ENCODE measurements at places on chromosomes 5 and 9.

GRCh38 chr5:124576848-124577409 is 169.5 kb downstream of the ZNF608 start:
- no peak for DNase-seq

DNA sequence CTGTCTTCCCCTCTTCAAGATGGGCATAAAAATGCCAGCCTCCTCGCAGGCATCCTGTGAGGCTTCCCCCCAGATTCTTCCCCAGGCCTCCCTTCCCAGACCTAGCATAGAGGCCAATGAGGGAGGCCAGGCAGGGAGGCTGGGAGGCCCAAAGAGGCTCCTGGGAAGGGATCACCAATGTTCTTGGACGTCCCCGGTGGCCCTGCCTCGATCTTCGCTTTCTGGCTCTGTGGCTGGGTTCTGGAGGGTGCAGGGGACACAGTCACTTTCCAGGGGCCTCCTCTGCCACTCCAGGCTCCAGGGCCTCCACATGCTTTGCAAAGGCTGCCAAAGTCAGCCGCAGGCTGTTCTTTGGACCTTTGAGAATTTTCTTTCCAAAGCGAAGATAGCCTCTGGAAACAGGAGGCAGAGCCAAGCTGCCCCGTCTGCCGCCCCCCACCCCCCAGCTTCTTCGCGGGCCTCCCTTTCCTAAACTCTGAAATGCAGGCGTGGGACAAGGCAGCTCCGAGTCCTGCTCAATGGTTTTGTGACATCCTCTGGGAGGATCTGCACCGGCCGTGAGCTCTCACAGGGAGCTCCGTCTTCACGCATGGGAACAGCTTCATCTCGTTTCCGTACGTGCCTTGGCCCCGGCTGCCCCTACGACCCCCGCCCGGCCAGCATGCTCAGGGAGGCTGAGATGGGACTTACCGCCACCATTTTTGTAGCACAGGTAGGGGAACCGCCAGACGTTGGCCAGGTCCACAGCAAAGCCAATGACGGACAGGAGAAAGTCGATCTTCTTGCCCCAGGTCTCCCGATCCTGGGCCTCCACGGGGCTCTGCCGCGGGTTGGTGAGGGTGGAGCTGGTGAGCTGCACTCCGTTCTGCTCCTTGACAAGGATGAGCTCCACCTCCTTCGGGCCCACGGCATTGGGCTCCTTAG is 2.8 kb downstream of the SLC6A3 start:
- no peak for DNase-seq

- no peak for DNase-seq
These were observed 4.3 kb downstream of the SPINK4 start for GRCh38 chr9:33244137-33244784.

- no peak for DNase-seq
These were observed 4.8 kb downstream of the HBEGF start for GRCh38 chr5:140341591-140341990.

GRCh38 chr5:90598293-90598692 is 39.7 kb downstream of the ADGRV1 start:
- no peak for DNase-seq

- DNase-seq: no peak
These were observed 4.8 kb downstream of the GLIPR2 start for GRCh38 chr9:36141288-36141687.

GRCh38 chr5:71013575-71013974 is 11.6 kb downstream of the NAIP start:
- DNase-seq: no peak

DNA sequence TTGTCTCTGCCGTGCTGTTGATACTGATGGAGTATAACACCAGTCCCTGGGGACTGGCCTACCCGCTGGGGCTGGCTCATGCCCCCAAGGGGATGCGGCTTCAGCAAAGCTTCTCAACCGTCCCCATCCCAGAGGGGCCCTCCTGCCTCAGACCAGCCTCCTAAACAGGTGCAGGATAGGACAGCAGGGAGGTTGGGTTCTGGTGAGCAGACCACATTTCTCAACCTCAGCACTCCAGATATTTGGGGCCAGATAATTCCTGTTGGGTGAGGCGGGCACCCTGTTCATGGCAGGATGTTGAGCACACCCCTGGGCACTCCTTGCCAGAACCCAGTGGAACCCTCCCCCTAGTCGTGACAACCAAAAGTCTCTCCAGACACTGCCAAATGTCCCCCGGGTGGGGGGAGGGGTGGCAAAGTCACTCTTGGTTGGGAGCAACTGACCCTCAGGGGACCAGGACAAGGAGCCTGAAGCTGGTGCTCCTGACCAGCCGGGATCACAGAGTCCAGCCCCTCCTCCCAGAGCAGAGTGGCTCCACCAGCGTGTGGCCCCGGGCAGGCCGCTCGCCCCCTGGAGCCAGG is 107.8 kb downstream of the ZNF354C start:
- DNase-seq: no peak

- DNase-seq: no peak
These were observed 470.3 kb downstream of the ARHGEF28 start for GRCh38 chr5:74096325-74096724.

GRCh38 chr9:133273098-133273497 is 1.9 kb downstream of the ABO start:
- no peak for DNase-seq

DNA sequence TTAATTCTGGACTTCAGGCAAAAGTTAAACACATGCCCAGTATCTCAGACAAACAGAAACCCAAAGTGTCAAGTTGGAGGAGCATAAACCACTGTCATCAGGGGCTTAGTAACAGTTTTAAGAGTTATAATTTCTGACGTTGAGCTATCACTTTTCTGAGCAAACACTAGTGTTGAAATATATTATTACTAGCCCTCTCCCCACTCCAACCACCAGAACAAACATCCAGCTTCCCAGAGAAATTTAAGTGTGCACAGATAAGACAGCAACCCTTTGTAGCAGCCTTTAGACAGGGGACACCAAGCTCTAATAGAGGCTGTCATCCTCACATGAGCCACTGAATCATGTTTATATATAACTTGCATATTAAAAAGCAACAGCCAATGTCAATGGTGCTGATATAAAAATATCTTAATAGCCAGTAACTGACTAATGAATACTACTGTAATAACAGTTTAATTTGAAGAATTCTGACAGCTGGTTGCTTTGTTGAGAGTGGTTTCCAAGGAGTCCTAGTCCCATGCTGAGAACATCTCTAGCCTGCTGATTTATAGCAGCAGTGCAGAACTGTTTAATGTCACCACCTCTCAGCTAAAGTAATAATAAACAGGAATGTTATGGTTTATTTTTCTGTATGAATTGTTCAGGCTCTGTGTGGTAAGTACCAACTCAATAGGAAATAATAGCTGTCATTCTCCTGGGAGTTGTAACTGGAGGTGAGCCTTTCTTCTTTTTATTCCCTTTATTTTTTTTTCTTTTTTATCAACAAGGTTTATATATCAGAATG is 528.7 kb upstream of the ZNF608 start:
- no peak for DNase-seq

GRCh38 chr5:154394307-154394706 is 51.5 kb upstream of the SAP30L start:
- no peak for DNase-seq

DNA sequence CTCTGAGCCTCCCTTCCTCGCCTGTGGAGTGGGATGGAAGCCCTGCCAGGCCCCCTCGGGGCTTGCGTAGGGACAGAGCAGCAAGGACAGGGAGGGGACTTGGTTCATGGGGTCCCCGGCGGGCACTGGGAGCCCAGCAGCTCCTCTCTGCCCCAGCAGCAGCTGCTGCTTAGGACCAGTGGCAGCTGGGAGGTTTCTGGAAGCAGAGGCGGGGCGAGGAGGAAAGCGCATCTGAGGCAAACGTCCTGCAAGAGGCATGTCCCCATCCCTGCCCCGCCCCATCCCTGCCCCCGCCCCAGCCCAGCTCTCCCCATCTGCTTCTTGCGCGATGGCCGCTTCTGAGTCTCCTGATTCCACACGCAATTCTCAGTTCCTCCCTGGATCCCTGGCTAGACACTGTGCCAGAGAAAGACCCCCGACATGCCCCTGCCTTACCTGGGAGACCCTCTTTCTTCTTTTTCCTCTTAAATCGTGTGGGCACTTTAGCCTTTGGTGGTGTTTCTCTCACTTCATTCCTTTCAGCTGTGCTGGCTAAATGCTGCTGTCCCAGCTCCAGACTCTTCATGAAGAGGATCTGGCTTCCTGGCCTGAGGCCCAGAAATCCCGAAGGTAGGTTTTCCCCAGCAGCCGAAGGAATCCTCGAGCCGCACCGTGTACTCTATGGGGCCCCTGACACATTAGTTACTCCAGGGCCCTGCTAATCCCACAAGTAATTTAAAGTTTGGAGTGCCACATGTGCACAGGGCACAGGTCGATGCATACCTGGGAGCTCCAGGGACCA is 4.4 kb upstream of the OR2S2 start:
- DNase-seq: no peak

DNA sequence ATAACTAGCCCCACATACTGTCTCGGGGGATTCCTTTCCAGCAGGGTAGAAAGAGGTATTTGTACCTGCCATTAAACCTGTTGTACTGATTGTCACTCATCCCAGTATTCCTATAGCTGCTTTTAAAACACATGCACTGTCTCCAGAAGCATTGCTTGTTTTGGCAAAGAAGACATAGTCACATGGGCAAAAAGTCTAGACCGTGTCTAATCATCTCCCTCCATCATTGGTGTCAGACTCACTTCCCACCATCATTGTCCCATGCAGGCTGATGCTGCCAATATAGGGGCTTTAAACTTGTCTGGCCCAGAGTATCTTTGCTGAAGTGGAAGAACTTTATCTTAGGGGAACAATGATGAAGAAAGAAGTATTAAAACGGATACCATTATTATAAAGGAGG is 12.6 kb downstream of the DNAJC21 start:
- DNase-seq: no peak

DNA sequence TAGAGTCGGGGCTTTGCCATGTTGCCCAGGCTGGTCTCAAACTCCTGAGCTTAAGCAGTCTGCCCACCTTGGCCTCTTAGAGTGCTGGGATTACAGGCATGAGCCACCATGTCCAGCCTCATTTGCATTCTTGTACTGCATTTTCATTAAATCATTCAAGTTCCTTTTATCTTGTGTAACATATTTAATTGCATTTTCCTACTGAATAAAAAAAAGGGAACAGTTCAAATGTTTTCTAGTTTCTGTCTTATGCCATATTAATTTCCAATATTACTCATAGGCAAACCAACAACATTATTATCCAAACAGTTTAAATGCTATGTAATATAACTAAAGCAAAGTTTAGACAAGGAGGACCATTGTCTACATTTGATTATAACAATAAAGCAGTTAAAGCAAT is 6.1 kb downstream of the SLC31A1 start:
- DNase-seq: no peak

- no peak for DNase-seq
These were observed 924.3 kb upstream of the CDH10 start for GRCh38 chr5:25568989-25569625.
